ENCODE measurements at places on chromosomes 1 and 21. TPM values are rescaled to one million over a fixed set of nuclear protein-coding genes. Genes with fewer than 3 reads are reported as not detected.

The PLCH2 gene
- 0.67 TPM for total RNA-seq

The KCNA3 gene
- total RNA-seq = 0.94 TPM

The SERBP1 gene
- total RNA-seq = 252 TPM

The CFAP74 gene
- 1.5 TPM for total RNA-seq

The CSDE1 gene
- 532 TPM for total RNA-seq

The KIAA1614 gene
- total RNA-seq = 0.31 TPM

The CRNN gene
- not detected for total RNA-seq

The KCNE2 gene
- total RNA-seq = 1.8 TPM

DNA sequence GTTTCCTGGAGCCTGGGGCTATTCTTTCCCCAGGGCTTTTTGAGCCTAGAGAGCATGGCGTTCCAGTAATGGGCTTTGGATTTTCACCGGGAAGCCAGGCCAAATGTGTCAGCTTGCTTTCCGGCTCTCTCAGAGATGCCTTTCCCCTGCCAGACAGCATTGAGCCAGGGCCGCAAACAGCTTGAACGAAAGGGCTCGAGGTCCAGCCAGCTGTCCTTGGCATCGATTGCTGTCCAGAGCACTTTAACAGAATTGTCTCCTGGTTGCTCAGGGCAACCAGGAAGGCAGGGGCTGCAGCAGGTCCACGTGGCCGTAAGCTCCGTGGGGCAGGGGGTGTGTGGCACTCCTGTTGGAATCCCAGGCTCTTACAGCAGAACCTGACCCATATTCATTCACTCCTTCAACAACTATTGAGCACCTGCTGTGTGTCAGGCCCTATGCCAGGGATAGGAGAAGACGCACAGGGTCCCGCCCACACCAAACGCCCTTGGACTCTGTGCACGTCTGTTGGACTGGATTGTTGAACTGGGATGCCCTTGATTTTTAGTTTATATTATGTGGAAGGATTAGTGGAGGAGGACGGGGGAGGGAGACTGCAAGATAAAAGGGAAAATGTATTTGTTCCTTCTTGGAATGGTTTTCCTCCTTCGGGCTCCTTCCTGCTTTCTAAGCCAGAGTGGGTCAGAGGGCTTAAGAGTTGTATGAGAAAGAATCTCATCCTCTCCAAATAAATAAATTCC is 38.7 kb upstream of the EFHD2 start:
- no peak for DNase-seq

DNA sequence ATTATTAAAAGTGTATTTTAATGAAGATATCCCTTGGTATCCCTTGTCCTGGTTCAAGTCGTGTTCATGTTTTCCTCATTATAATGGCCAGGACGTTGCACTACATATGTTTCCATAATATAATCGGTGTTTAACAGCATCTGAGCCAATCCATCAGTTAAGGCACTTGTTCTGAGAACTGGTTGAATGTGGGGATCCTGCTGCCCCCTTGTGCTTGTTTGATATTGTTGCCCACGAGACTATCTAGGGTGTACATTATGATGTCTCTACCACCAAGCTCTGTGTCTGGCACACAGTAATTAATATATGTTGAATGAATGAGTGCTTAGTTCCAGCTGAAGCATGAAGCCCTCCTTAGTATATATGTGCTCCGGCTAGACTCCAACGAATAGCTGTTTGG is 193.0 kb downstream of the CACNA1E start:
- DNase-seq = no peak

GRCh38 chr1:232033285-232033684 is 406.7 kb downstream of the DISC1 start:
- DNase-seq = no peak

DNA sequence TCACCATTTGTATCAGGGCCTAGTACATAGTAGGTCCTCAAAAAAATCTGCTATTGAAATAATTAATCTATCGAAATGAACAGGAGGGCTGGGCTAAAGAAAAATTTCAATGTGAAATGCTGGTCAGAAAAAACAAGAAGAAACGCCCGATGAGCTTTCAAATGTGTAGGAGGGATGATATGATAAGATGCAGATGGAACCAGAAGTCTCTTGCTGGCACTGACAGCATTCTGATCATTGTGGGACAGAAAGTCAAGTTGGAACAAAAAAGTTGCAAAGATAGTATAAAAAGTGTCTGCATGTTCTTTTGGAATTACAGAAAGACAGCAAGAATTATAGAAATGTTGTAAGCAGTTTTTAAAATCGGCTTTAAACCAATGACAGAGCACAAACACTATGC is 11.1 kb downstream of the G0S2 start:
- no peak for DNase-seq

GRCh38 chr1:50183378-50184133 is 74.8 kb downstream of the ELAVL4 start:
- DNase-seq = no peak

GRCh38 chr1:82844911-82845827 is 1044.4 kb downstream of the ADGRL2 start:
- DNase-seq = no peak

DNA sequence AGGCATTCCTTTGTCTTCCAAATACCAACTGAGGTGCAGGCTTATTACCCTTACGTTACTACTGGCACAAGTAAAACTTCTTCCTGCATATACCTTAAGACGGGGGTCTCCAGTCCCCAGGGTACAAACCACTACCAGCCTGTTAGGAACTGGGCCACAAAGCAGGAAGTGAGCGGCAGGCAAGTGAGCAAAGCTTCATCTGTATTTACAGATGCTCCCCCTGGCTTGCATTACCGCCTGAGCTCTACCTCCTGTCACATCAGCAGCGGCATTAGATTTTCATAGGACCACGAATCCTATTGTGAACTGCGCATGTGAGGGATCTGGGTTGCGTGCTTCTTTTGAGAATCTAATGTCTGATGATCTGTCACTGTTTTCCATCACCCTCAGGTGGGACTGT is 113.1 kb downstream of the SLC45A1 start:
- no peak for DNase-seq

DNA sequence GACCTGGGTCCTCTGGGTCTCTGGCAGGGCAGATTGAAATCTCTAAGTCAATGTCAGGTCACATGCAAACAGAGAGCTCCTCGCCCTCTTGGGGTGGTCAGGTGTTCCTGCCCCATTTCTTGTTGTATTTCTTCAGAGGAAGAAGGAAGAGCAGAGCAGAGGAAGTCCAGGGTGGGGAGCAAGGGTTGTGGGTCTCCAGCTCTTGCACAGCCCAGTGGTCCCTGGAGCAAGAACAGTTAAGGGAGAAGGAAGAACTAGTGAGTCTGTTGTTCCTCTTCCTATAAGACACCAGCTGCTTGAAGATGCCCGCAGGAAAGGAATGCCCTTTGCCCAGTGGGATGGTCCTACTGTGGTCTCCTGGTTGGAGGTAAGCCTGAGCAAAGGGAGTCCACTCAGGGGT is 26.3 kb downstream of the MYOG start:
- DNase-seq = no peak

GRCh38 chr1:223248001-223248769 is 105.1 kb upstream of the TLR5 start:
- no peak for DNase-seq

DNA sequence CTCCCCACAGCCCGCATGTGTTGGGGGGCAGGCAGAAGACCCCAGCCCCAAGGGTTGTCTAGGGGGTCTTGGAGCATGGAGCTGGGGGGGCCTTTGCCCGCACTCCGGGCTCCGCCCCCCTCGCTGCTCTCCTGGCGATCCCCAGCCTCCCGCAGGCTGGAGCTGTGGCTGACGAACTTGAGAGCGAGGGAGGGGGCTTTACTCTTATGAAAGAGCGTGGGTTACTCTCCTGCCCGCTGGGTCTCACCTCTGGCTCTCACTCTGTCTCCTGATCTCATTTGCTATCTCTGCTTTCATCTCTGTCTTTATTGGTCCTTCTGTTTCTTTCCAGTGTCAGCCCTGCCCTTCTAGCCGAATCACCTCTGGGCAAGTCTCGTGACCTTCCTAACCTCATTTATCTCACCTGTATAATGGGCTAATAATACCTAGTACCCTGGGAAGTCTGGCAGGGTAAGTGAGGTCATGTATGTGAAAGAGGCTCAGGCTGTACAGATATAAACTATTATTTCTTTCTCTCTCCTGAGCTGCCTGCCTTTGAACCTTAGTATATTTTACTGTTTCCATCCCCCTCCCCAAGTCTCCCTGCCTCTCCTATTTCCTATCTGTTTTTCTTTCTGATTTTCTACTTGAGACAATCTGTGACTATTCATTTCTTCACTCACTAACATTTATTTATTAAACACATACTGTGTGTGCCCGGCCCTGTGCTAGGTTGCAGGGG is 731 bp downstream of the EFNA4 start:
- no peak for DNase-seq

- no peak for DNase-seq
Measured at GRCh38 chr1:91273875-91274274, 130.8 kb downstream of the HFM1 start.

- no peak for DNase-seq
Measured at GRCh38 chr21:34865400-34866241, 183.5 kb downstream of the RUNX1 start.

GRCh38 chr21:44935533-44935927 is 4.3 kb upstream of the SLX9 start:
- no peak for DNase-seq

GRCh38 chr1:182143825-182144645 is 82.5 kb upstream of the ZNF648 start:
- no peak for DNase-seq

DNA sequence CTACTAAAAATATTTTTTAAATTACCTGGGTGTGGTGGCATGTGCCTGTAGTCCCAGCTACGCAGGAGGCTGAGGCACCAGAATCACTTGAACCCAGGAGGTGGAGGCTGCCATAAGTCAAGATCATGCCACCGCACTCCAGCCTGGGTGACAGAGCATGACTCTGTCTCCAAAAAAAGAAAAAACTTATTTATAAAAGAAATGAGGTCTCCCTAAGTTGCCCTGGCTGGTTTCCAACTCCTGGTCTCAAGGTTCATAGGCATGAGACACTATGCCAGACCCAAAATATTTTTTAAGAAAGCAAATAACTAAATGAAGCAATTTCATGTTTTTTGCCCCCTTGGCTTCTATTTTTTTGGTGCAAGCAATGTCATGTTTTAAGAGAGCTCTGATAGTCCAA is 32.9 kb downstream of the EIF4G3 start:
- DNase-seq = no peak

DNA sequence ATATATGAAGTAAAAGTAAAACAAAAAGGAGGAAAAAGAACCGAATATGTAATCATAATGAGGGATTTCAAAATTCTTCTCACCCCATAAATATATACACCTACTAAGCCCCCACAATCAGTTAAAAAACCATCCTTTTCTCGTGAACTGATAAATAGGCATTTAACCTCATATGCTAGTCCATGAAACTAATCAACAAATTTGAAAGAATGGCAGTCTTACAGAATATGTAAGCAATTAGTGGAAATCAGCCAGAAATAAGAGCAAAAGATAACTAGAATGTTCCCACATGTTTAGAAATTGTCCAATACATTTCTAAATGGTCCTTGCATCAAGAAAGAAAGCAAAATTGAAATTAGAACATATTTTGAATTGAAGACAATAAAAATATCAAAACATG is 849.4 kb upstream of the CXADR start:
- no peak for DNase-seq

DNA sequence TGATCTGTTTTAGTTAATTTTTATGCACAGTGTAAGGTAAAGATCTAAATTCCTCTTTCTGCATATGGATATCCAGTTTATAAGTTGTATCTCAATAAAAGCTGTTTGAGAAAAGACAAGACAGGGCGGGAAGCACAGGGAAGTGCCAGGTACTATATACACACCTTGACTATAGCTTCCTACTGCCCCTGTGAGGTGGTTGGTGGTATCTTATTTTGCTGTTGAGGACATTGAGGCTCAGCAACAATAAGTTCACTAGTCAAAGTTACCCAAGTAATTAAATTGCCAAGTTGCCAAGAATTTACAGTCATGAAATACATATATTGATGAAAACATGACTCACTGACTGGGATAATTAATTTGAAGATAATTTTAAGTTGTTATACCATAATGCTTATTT is 109.1 kb downstream of the CD247 start:
- no peak for DNase-seq

DNA sequence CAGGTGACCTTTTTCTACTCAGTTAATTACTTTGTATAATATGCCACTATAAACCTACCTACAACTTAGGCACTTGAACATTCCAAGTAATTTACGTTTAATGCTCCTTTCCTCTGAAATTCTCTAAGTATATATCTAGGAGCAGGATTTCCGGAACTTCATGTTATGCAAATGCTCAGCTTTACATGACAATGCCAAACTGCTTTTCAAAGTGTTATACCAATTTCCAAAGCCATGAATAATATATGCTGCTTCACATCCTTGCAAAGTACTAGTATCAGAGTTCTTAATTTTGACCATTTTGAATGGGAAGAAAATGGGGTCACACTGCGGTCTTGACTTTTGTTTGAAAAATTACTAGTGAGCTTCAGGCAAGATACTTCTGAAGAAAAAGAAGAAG is 5.8 kb upstream of the XCL1 start:
- DNase-seq = no peak

DNA sequence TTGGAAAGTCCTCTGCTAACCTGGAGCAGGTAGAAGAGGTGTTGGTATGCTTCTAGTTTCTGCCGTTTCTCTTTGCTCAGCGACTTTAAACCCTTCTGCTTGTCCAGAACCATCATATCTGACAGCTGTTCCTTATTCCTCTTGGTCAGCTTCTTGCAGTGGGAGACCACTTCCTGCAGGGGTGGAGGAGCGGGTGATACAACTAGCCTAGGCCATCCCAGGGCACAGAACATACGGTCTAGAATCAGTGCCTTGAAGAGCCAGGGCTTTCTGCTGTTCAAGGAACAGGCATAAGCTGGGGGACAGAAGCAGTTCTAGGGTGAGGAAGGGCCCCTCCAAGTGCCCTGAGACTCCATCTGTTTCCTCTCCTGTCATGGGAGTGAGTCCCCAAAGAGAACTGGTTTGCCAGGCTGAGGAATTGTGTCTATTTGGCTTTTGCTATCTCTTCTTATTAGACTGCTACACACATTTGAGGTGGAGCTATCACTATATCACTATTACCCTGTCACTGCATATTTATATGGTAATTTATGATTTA is 32.5 kb downstream of the IQGAP3 start:
- no peak for DNase-seq

- DNase-seq = no peak
Measured at GRCh38 chr1:27630859-27631491, 4.0 kb downstream of the FGR start.

DNA sequence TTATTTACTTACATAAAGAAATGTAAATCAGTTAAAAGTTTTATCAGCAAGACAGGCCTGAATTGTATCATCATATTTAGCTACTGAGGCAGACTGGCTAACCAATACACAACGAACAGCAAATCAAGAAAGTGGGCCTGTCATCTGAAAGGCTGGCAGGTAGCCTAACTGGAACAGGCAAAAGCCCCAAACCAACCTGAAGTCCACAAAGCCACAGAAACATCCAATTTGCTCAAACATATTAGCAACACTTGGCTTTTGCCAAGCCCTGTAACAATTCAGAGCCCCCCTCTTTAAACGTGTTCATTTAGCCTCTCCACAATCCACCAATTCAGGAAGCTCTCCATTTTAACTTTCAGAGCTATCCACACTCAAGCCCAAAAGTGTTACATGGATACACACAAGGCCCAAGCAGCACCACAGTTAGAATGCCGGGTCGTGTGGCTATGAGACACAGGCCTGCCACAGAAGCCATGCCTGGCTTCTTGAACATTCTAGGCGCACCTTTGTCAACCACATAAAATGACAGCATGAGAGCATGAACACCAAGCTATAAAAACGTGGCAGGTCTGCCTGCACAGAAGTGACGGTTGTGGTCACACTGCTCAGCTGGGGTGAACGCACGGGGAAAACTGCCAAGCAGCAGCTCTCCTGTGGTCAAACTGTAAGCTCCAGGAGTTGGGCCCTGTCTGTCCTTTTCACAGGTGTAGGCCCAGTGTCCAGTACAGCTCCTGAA is 49.3 kb downstream of the CD34 start:
- no peak for DNase-seq
